ENCODE measurements at places on chromosomes 12 and 14.

DNA sequence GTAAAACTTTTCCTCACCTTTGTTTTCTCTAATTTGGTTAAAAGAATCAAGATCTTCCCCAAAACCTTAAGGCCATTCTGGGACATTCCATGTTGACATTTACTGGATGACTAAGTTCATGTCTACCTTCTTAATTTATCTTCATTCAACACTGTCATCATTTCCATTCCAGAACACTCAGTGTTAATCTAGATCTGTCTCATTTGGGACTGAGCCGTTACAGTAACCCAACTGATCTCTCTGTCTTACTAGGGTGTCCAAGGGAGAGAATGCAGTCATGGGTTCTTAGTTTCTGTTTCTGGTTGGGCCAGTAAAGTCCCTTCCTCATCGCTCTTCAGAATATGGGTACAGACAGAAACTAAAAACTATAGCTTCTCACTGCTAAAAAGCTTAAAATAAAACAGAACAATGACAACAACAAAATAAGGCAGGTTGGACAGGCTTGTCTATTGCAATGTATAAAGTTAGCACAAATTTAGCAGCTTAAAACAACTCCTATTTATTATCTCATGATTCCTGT, 144.8 kb downstream of the ASCL1 start:
- no peak for DNase-seq

DNA sequence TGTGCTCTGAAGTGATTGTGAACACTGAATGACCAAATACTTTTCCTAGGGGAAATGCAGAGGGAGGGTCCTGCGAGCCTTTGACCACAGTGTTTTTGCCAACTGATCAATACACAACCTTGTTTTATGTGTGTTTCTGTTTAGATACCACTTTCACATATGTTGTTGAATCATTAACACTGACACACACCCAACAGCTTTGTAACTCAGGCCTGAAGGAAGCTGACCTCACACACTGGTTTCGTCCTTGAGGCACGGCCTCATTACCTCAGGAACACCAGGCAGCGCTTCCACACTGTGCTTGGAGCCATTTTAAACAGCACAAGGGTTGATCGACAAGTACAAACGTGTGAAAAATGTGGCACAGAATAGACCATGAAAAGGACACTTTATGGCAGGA, 60.0 kb downstream of the PPFIBP1 start:
- no peak for DNase-seq

GRCh38 chr12:131583090-131583712, 127.7 kb upstream of the SFSWAP start:
- DNase-seq = no peak

DNA sequence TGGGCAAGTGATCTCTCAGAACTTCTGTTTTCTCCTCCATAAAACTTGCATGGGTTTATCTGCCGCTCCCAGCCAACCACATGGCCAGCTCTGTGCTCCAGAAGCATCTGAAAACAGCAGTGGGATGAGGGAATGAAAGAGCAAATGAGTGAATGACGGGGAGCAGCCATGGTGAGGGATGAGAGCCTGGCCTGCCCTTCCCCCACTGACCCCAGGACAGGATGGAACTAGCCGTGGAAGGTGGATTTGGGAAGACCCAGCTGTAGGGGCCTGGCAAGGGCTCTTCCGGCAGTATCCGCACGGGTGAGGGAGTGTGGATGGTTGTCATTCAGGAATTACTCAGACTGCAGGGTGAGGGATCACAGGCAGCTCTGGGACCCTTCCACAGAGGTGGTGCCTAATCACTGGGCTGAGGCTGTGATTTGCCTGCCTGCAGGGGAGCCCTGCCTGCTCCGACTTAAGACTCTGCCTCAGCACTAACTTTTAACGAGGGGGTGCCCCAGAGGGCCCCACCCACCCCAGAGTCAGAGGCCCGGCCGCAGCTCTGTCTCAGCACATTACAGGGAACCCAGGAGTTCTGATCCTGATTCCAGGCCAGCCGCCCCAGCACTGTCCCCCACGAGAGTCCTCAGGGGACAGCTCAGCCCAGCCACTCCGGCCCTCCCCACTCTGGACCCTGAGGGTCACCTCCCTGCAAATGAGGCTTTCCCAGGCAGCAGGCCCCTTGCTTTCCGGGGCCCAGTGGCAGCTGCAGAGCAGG, 136.8 kb upstream of the C14orf180 start:
- DNase-seq = no peak

- no peak for DNase-seq
Measured at GRCh38 chr12:24933694-24934407, 15.1 kb downstream of the BCAT1 start.
